ENCODE measurements at places on chromosomes 3 and 15.
A peak's percentile ranks its signal among the peaks of the same experiment; 100 is the strongest.

- peak; percentile 30 for DNase-seq
These were observed 156.8 kb downstream of the TBC1D5 start for GRCh38 chr3:17585394-17586325.

DNA sequence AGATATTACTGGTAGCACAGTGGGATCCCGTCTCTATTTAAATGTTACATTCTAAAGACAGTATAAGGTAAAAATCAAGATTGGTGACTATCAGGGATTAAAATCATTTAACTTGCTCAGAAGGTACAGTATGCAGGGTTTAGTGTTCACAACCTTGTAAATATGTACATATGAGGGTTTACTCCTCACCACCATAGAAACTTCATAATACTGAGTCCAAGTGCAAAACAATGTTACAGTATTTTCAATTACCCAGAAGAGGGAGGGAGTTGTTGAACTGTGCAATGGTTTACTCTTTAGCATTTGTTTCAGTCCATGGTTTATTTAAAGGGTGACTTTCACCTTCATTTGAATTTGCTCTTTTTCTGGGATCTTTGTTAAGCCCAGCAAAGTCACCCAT lies 165.1 kb downstream of the ZNF621 start:
- no peak for DNase-seq

GRCh38 chr3:66018057-66019033 lies 20.4 kb downstream of the MAGI1 start:
- DNase-seq: no peak

- DNase-seq: no peak
These were observed 172.3 kb upstream of the CHRNA7 start for GRCh38 chr15:31858026-31858425.

DNA sequence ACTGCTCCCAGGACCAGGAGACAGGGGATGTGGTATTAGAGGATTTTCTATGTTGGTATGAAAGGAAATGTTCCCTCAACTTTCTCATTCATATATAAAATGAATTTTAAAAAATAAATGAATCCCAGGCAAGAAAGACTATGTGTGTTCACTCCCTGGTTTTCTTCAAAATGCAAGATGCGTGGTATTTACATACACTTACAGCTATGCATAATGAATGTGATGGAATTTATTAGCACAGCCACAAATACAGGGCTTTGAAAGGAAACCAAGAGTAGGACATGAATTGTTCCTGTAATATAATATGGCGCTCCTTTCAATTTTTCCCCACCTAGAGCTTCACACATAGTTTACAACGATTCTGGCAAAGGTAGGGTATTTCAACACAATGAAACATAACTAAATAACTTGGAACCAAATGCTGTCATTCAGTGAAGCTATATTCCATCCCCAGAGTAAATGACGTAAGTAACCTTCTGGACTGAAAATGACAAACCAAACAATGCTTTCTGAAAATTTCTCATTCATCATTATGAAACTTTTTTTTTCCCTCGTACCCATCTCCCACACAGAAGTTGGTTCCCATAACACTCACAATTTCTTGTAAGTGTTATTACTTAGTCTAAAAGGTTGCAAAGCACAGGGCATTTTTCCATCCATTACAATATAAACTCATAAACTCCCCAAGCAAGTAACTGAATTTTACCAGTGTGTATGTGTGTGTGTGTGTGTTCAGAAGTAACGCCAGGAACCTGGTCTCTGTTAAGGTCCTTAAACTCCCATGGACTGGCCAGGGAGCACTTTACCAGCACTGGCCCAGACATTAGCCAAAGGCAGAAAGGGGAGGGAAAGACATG lies 41.8 kb downstream of the CBLB start:
- DNase-seq: no peak

Data from pons (tissue), 1 donor.